ENCODE measurements at places on chromosomes 7 and 10. TPM values are rescaled to one million over a fixed set of nuclear protein-coding genes. Genes with fewer than 3 reads are reported as not detected.

DNA sequence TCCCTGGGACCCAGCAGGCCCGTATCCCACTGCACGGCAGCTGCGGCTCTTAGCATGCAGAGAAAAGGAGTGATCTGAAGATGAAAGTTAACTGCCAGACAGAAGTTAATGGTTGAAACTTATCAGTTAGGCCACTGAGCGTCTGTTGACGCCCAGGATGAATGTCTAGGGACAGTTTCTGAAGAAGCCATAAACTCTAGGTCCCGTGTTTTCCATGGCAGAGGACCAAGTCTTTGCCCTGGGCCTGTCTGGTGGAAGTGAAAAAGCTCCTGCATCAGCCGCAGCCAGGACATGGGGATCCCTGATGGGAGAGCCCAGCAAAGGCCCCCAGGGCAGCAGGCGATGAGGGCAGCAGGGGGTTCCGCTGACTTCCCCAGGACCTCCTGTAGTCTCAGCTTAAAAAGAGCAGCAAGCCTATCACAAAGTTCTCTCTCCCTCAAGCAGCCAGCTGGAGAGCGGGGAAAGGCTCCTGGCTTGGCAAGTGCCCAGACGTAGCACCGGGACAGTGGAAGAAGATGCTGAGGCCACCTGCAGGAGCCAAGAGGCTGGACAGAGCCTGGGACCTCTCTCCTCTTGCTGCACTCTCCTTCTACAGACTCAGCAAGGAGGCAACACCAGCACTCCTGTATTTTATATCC is 79.6 kb downstream of the TNS3 start:
- no peak for DNase-seq
- no peak overlapping the region for H3K4me3 ChIP-seq
- H3K27me3 ChIP-seq, result no peaks in the 10 kb centered on the region
- no peak overlapping the region for H3K27ac ChIP-seq
- no peaks in the 10 kb centered on the region for H3K36me3 ChIP-seq

Gene HTR5A
- not detected for total RNA-seq

DNA sequence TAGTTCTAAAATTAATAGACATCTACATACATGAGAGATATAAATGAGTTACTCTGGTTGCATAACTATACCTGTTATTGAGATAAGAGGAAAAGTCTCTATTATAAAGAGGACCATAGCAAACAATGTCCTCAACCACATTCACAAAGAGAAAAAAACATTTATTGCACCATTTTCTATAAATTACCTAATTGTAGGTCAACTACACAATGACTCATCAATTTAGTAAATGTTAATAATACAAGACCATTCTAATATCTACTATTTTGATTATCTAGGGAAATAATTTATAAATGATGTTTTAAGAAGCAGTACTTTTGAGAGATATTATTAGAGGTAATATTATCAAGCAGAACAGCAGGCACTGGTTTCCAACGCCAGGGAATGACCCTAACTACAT is 246.1 kb downstream of the AGMO start:
- H3K27me3 ChIP-seq, result no peaks in the 10 kb centered on the region
- no peaks in the 10 kb centered on the region for H3K4me1 ChIP-seq
- H3K4me3 ChIP-seq, result no peak overlapping the region
- H3K36me3 ChIP-seq, result no peaks in the 10 kb centered on the region
- no peak for DNase-seq
- H3K27ac ChIP-seq, result no peak overlapping the region

DNA sequence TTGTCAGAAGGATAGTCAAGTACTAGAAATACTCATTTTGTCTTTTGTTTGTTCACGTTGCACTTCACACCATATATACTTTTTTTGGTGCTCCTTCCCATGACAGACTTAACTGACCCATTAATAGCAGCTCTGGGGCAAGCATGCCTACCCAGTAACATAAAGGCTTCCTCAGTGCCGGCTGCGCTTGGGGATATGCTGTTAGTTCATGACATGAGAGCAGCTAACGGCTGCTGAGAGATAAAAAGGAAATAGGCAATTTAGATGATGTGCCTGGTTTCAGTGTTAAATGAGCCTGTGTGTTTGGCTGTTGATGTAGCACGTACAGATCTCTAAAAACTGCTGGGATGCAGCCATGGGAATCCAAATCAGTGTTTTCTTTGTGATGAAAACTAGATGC is 86.4 kb downstream of the TAX1BP1 start:
- DNase-seq, result no peak
- no peak overlapping the region for H3K4me3 ChIP-seq
- no peaks in the 10 kb centered on the region for H3K4me1 ChIP-seq
- peaks cover 14% of the 10 kb centered on the region for H3K36me3 ChIP-seq

DNA sequence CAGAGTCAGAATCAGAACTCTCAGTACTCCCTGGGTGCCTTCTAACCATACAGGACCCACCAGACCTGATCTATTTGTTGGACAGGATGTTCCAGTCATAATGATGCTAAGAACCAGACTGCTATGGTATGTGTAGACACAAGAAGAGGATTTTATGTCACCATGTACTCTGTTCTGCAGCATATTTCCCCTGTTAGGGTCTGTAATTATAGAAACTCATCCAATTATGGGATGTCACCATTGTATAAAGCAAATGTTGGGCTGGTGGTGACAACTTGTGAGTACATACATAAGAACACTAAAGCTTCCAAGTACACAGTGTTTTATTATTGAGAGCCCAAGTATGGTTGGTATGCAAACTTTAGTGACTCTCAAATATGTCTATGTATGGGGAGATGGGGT is 67.1 kb upstream of the AGBL3 start:
- no peak for DNase-seq
- no peak overlapping the region for H3K27ac ChIP-seq
- no peak overlapping the region for H3K4me3 ChIP-seq
- H3K36me3 ChIP-seq, result no peaks in the 10 kb centered on the region
- peaks cover 2% of the 10 kb centered on the region for H3K27me3 ChIP-seq

- no peak overlapping the region for H3K27ac ChIP-seq
- DNase-seq, result no peak
- peaks cover 2% of the 10 kb centered on the region for H3K4me1 ChIP-seq
- H3K27me3 ChIP-seq, result no peaks in the 10 kb centered on the region
- H3K36me3 ChIP-seq, result no peaks in the 10 kb centered on the region
Measured at GRCh38 chr7:74043523-74043951, 15.6 kb downstream of the ELN start.

DNA sequence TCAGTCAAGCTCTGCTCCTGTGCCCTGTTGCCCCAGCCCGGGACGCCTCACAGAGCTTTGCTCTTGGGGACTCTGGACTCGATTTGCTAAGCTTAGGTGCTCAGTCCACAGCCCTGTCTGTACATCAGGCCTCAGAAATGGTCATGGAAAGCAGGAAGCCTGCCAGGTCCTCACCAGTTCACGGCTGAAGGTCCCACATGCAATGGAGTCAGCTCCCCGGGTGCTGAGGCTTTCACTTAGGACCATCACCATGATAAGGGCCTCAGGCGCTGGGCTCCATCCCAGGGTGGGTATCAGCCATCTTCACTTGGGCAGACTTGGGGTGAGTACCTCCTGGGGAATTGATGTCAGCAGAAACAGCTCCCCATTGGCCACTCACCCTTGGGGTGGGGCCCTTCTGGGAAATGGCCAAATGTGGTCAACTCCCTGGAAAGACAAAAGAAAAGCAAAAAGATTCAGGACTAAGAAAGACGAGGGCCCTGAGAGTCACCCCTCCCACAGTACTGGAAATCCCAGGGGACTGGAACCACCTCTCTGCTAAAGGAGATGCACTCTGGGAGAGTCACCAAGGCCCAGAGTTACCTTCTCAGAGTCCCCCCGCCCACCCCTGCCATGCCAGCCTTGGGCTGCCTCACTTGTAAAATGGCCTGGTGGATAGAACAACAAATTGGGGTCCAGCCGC is 37.6 kb downstream of the FAM53B start:
- DNase-seq, result no peak
- peak overlapping the region; percentile 30 for H3K27ac ChIP-seq
- no peak overlapping the region for H3K4me3 ChIP-seq
- no peaks in the 10 kb centered on the region for H3K27me3 ChIP-seq

DNA sequence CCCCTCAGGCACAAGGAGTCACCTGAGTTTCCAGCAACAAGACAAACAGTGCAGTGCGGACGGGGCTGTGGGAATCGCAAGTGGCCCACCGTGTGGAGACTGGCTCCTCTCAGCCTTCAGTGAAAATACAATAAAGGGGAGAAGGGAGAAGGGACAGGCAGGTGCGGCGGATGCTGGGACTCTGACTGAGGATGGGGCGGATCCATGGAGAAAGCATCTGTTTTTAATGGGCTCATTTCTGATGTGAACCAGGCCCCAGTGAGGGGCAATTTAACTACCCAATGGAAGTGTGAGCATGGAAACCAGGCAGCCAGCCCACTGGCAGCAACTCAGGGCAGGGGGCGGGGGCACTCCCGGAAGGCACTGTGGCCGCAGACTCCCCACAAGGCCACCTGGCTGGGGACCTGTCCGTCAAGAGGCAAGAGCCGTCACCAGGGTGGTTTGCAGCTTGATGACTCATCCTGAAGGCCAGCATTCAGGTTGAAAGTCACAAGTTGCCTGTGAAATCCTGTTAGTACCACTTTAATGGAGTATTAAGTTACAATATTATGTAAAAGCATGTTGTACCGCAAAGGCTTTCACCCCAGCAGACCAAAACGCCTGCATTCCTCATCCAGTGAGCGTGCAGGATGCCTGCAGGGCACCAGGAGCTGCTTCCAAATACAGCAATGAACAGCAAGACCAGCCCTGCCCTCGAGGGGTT is 476.4 kb downstream of the PTPRN2 start:
- H3K27ac ChIP-seq, result no peak overlapping the region
- H3K4me1 ChIP-seq, result no peaks in the 10 kb centered on the region
- no peaks in the 10 kb centered on the region for H3K27me3 ChIP-seq
- no peak overlapping the region for H3K4me3 ChIP-seq
- no peaks in the 10 kb centered on the region for H3K36me3 ChIP-seq

DNA sequence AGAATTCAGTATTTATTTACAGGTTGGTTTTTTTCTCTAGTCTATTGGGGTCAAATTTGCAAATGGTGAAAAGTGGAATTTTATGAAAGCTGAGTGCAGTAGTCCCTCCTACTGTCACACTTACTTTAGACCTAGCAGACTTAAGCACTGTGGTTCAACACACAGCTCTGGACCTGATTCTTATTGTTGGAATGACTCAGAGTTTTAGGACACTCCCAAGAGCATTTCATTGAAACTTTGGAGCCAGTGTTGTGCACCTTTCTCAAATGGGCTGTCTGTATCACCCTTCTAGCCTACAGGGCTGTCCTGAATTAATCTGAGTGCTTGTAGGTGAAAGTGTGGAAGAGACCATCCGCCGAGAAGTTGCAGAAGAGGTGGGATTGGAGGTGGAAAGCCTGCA is 16.1 kb downstream of the NUDT13 start:
- no peaks in the 10 kb centered on the region for H3K27me3 ChIP-seq
- H3K36me3 ChIP-seq, result peaks cover 24% of the 10 kb centered on the region
- H3K27ac ChIP-seq, result no peak overlapping the region
- DNase-seq, result no peak

GRCh38 chr10:132005147-132005546 is 23.4 kb upstream of the BNIP3 start:
- peaks cover 10% of the 10 kb centered on the region for H3K4me1 ChIP-seq
- H3K36me3 ChIP-seq, result no peaks in the 10 kb centered on the region
- H3K4me3 ChIP-seq, result no peak overlapping the region
- peaks cover 11% of the 10 kb centered on the region for H3K27me3 ChIP-seq

- no peak overlapping the region for H3K4me3 ChIP-seq
- no peak for DNase-seq
- no peaks in the 10 kb centered on the region for H3K36me3 ChIP-seq
Measured at GRCh38 chr7:101120315-101120714, 6.6 kb upstream of the SERPINE1 start.

All from activated CD8-positive, alpha-beta T cell treated with anti-CD3 and anti-CD28 coated beads, Interleukin-2, amount 10 ng/mL, durations not matched to agents 7 days and 5 days (primary cell).